ENCODE measurements at places on chromosomes 2 and 18.

DNA sequence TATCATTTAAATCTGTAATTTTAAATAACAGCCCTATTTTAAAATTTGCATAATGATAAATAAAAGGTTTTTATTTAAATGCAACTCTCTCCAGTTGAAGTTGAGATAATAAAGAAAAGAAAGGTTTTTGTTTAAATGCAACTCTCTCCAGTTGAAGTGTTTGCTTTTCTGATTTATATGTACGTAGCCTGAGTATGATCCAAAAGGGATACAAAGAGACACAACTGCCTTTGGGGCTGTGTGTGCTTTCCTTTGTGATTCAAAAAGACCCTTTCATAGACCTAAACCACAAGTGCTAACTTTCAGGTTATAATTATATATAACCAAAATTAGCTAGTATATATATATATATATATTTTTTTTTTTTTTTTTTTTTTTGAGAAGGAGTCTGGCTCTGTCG, 76.2 kb upstream of the MFF start:
- no peak for DNase-seq

DNA sequence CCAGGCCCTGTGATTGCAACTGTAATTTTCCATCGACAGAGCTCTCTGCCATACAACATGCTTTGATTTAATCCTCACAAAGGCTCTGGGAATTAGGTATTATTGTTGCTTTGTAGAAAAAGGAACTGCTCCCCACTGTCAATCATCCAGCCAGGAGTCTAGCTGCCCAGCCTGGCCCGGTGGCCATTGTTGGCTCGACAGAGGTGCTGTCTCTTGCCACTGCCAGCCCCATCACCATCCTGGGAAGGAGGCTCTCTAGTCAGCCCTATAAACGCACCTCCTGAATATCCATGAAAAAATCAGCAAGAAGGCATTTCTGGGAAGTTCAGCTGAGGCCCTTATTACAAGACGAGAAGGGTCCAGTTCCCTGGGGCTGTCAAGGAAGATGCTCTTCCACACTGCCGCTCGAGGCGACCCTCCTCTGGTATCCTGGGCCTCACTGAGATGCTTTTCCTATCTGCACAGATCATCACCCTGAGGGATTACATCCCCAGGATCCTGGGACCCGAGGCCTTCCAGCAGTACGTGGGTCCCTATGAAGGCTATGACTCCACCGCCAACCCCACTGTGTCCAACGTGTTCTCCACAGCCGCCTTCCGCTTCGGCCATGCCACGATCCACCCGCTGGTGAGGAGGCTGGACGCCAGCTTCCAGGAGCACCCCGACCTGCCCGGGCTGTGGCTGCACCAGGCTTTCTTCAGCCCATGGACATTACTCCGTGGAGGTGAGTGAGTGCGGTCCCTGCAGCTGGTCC, 71.0 kb downstream of the TPO start:
- DNase-seq, result no peak

GRCh38 chr2:227411990-227412350, 24.2 kb upstream of the SCYGR1 start:
- no peak for DNase-seq

- DNase-seq, result no peak
Measured at GRCh38 chr2:206230060-206230762, 44.3 kb upstream of the ZDBF2 start.

- DNase-seq, result no peak
Measured at GRCh38 chr2:204900910-204901309, 355.6 kb downstream of the PARD3B start.

DNA sequence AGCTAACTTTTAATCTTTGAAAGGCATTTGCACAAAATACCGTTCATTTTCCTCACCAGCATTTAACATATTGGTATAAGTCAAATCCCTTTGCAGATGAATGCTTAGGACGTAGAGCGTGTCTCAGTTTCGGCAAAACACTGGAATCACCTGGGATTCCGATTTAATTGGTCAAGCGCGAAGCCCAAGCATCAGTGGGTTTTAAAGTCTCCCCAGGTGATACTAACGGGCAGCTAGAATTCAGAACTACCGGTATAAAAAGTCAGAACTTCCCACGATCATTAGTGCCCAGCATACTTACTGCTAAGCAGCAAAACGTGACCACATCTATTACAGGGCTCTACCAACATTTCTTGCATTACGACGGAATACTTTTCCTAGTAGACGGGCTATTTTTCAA, 24.6 kb downstream of the ALPK2 start:
- DNase-seq, result no peak

GRCh38 chr2:161709428-161709827, 85.2 kb downstream of the SLC4A10 start:
- no peak for DNase-seq

- no peak for DNase-seq
Measured at GRCh38 chr2:42351864-42352263, 9.2 kb downstream of the COX7A2L start.

All from lower lobe of right lung (tissue), 2 donors.